DND-41 (cell line): ENCODE measurements at places on chromosomes 11 and 22.

DNA sequence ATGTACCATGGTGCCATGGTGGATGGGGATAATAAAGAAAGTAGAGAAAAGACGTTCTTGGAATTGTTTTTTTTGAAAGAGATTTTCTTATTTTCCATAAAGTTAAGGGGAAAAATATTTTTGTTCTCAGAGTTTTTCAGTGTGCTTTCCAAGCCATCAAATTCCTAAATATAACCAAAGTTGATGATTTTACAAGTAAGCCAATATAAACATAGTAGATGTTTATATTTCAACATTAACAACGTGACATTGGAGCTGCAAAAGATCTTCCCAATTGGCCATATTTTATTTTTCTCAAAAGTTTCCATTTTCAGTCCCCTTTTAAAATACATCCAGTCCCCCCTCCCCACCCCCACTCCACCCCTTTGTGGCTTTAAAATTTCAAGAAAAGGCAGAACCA is 80.9 kb upstream of the PICALM start:
- no peak for DNase-seq

DNA sequence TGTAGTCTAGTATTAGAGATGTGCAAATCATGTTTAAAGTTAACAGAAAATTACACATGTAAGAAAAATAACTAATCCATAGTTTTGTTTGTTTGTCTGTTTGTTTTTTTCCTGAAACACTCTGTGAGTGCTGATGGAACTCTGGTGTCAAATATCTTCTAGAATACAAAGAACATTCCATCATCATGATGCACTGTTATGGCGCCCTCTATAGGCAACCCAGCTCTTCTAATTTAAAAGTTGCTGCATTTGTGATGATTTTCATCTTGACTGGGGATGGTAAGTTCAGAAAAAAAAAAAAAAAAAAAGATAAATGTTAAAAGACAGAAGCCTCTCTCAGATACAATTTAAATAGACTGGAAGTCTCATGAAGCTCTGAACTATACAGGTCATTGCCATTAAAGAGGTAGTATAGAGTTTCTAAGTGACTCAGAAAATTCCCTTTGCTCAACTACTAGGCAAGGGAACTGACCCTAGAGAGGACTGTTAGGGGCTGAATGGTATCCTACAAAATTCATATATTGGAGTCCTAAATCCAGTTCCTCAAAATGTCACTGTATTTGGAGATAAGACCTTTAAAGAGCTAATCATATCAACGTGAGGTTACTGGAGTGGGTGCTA is 597.2 kb upstream of the ANO3 start:
- no peak for DNase-seq

GRCh38 chr11:118276422-118276821 is 12.3 kb upstream of the MPZL2 start:
- DNase-seq, result no peak

GRCh38 chr11:61162092-61162941 is 1.1 kb upstream of the VPS37C start:
- no peak for DNase-seq

GRCh38 chr11:44627911-44628729 is 62.7 kb downstream of the CD82 start:
- no peak for DNase-seq

- DNase-seq, result peak; percentile 31
Measured at GRCh38 chr22:44622147-44622427, 79.9 kb upstream of the PRR5 start.

GRCh38 chr11:84780689-84781293 is 846.4 kb downstream of the DLG2 start:
- no peak for DNase-seq

DNA sequence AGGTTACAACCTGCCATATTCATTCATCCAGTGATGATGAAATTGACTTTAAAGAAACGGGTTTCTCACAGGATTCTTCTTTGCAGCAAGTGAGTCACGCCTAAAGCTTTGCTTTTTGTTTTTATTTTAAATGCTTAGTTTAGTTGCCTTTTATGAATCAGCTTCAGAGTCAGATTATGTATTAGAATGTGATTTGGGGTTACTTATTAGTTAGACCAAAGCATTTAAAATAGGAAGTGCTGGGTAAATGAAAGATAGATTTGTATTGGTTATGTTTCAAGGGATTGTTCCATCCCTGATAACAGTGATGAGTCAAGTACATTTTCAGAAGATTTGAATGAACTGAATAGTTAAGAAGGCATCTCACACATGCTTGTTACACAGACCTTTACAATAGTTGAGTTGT is 101.3 kb upstream of the GAL start:
- DNase-seq, result no peak

DNA sequence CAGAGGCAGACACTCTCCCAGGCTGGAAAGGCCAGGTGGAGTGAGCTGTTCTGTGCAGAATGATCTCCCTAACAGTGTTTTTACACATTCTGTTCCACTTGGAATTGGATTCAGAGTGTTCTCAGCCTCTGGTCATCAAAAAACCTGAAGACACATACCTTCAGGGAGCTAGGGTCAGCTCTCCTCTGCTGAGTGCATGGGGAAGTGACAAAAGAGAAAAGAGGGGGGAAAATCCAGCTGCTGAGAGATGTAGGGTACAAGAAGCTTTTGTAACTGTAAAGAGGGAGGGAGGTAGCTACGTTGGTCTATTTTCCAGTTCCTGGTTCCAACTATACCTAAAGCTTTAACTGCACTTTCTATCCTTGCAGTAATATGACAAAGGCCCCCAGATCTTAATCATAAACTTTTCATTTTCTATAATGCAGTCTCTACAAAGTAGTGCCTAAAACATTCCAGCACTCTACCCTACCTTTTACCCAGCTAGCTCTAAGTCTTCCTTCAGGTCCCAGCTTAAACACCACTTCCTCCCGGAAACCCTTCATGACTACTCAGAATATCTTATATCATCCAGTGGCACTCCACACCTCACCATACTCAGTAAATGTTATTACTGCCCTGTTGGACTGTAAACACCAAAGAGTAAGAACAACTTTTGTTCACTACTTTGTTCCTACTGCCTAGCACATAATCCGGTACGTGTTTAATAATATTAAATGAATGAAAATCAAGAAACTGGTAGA is 9.2 kb downstream of the MAPK1 start:
- DNase-seq, result no peak
